ENCODE measurements at places on chromosomes 2 and 18.

GRCh38 chr2:234712421-234712935, 215.6 kb upstream of the ARL4C start:
- peak; percentile 26 for DNase-seq

GRCh38 chr18:43863180-43863579, 585.9 kb upstream of the SYT4 start:
- DNase-seq = no peak

DNA sequence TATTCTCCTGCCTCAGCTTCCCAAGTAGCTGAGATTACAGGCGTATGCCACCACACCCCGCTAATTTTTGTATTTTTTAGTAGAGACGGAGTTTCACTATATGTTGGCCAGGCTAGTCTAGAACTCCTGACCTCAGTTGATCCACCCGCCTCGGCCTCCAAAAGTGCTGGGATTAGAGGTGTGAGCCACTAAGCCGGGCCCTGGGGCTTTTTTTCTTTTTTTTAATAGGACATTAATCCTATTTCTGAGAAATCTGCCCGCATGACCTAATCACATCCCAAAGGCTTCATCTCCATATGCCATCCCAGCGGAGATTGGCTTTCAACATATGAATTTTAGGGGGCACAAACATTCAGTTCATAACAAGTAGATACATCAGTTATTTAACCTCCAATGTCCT, 128.6 kb downstream of the CNTNAP5 start:
- DNase-seq = no peak

GRCh38 chr2:200403814-200404213, 97.3 kb downstream of the SPATS2L start:
- no peak for DNase-seq

GRCh38 chr2:223970343-223971128, 13.3 kb downstream of the MRPL44 start:
- peak; percentile 73 for DNase-seq

DNA sequence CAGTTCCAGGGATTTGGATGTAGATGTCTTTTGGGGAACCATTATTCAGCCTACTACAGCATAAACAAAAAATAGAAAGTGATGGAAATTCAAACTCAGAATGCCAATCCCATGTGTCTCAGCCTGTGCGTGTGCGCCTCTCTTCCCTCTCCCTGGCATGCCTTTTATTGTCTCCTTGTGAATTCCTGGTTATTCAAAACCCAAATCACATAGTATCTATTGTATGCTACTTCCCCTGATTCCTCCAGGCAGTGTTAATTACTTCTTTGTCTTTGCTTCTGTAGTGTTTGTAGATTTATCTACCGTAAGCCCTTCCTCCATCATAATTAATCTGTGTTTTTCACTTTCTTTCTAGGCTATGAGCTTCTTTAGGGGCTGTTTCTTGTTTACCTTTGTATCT, 38.9 kb downstream of the RHBDD1 start:
- DNase-seq = no peak

GRCh38 chr18:71554686-71555085, 989.5 kb downstream of the CBLN2 start:
- DNase-seq = no peak

DNA sequence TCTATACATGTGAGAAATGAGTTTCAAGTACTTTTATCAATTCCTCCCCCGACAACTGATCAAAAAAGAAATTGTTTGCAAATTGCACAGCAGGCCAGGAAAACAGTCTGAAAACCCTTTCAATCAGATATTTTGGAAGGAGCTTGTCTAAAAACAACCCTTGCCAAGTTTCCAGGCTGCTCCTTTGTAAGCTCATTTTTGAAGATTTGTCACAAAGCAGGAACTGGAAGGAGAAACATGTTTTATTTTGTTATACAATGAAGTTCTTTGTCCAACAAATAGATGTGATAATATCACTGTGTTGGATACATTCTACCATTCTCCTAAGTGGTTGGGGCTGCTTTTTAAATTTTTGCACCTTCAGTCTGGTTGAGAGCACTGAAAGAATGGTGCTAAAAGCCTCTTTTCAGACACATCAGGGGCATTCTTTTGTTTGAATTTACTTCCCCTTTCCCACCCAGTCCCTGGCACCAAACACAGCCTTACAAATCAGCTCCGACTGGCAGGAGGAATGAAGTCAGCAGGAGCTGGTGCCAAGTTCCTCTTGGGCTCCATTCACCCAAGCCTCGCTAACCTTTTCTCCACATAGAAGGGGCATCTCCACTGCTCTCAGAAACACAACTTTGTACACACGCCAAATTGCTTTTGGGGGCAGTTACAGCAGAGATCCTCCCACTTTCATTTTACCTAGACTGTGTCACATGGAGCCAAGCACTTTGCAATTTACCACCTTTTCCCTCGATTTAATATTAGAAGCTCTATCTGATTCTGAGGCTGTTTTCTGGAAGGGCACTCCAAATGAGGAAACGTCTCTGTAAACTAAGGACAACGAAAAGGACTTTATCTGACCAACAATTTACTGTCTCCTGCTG, 88.0 kb downstream of the C1D start:
- DNase-seq = no peak

GRCh38 chr2:111031546-111032478, 88.9 kb upstream of the BCL2L11 start:
- no peak for DNase-seq

DNA sequence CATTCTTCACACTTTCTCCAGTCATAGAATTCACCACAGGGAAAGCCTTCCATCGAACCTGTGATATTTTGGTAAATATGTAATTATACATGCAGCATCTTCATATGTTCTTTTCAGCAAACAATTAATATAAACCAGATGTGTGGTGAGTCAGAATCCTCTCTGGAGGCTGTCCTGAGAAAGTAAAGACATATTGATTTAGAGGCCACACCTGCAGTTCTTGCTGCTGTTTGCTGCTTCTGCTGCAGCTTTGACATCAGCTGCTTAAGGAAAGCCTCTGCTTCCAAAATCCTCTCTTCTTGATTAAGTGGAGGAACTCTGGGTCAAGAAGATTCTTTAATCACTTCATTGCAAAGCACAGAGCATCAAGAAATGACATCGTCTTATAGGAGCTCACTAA, 568.8 kb upstream of the ZEB2 start:
- no peak for DNase-seq

GRCh38 chr2:28904802-28905457, 10.5 kb downstream of the WDR43 start:
- peak; percentile 43 for DNase-seq

- DNase-seq = peak; percentile 72
Observed at GRCh38 chr18:76363436-76364120, 131.5 kb downstream of the ZNF516 start.

GRCh38 chr2:120772261-120772660, 36.6 kb downstream of the GLI2 start:
- peak; percentile 88 for DNase-seq

- no peak for DNase-seq
Observed at GRCh38 chr18:62279561-62279960, 45.5 kb upstream of the TNFRSF11A start.

DNA sequence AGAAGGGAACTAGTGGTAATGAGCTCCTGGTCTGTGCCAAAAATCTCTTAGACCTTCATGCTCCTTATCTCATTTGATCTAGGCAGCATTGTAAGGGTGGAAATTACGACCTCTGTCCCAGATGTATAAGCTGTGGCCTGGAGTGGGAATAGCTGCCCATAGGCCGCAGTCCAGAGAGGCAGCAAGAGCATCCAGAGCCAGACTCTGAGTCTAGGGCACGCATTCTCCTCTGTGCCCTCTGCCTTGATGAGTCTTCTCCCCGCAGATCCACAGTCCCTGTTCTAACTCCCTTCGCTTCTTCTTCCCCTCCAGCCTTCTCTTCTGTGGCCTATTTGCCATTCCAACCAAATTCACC, 304.6 kb downstream of the MYCN start:
- DNase-seq = no peak

DNA sequence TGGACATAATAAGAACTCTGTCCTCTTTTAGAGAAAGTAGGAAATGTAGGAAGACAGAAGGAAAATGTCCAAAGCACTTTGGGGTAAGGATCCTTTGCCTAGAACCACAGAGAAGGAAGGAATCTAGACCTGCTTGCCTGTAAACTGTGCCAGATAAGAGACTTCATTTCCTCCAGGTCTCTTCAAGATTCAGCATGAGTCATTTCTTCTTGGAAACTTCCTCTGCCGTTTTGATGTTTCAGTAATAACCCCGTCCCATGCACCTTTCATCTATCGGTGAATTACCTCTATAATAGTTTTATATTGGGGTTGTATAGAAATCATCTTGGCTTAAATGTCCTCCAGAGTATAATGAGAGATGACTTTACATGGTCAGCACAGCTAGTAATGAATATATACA, 63.2 kb upstream of the LRATD1 start:
- DNase-seq = no peak

DNA sequence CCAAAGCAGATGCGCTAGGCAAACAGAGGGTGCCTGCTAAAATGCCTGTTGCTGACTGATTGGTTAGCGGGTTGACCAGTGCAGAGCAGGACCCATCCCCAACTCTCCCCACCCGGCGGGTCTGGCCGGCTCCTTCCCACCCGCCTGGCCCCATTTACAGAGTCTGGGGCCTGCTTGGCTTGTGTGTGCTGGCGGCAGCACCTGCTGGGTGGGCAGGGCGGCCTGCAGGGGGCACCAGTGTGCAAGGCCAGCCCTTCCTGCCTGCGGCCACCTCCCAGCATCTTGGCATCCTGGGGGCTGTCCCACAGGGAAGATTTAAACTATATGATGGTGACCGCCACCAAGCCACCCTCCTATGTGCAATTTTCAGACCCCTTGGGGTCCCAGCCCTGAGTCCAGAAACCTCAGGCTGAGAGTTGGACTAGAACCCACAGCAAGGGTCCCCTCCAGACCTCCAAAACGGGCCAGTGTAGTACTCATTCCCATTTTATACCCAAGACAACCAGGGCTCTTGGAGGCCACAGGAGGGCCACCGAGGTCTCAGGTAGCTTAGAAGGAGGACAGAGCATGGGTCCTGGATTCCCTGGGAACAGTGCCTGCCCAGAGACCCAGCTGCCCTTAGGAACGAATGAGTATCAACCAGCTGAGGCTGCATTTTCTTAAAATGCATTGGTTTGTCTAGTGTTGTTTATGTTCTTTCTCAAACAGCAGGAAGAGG, 173.6 kb downstream of the SMAD7 start:
- DNase-seq = peak; percentile 81

DNA sequence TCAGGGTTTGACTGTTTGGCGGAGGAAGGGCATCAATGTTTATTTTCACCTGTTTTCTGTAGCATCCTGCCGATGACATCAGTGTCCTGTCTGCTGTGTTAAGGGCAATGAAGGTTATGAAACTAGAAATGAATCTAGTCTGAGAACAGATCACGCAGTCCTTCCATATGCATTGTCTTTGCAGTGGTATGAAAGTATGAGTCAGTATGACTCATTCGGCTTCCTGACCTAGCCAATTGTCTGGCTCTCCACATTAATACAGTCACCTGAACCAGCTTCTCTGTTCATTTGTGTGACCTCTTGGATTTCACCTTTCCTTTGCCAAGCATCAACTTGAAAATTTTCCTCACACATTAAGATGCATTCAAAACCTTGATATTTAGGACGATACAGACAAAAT, 353.8 kb downstream of the RND3 start:
- DNase-seq = peak; percentile 84

- DNase-seq = no peak
Observed at GRCh38 chr2:69545477-69545932, 98.0 kb downstream of the AAK1 start.

DNA sequence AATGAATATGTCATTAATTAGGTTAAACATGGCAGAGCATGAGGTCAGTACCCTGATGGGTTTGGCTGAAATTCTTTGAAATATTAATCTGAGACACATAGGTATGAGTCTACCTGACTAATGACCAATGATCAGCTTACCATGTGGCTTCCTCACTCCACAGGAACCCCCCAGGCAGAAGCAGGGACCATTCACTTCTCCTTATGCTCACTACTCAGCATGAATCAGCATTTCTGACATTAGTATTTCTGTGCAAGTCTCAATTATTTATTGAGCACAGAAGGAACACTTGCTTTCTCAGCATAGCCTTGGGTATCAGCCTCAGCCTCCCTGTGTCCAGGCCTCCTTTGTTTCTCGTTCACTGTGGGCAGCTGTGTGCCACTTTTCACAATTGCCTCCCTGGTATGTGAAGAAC, 9.3 kb upstream of the KCNE4 start:
- DNase-seq = peak; percentile 50

- DNase-seq = peak; percentile 33
Observed at GRCh38 chr18:55706898-55707297, 118.9 kb upstream of the TCF4 start.

GRCh38 chr18:711310-711656, 1.1 kb downstream of the ENOSF1 start:
- DNase-seq = no peak

DNA sequence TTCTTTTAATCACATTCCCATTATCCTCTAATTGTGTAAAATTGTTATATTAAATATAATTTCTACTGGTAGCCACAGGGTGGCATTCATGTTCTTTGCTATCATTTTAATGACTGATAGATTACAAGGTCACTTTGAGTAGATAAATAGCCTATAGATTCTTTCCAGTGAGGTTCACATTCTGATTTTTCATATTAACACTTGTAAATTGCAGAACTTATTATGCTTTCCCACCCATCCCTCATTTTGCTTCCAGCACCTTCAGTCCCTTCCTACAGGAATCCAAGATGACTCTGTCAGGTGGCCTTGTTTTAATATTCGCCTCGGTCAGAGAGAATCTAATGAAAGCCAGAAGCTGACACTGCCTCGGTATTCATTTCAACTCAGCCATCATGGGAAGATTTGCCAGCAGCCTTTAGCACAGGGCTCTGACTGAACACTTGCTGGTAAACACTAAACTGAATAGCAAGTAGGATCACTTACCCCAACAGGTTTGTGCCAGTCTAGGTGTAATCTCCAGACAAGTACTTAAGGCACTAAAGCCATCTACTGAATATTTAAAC, 101.2 kb upstream of the FSHR start:
- no peak for DNase-seq

- DNase-seq = peak; percentile 62
Observed at GRCh38 chr2:109611467-109612095, 2.2 kb downstream of the SEPTIN10 start.

DNA sequence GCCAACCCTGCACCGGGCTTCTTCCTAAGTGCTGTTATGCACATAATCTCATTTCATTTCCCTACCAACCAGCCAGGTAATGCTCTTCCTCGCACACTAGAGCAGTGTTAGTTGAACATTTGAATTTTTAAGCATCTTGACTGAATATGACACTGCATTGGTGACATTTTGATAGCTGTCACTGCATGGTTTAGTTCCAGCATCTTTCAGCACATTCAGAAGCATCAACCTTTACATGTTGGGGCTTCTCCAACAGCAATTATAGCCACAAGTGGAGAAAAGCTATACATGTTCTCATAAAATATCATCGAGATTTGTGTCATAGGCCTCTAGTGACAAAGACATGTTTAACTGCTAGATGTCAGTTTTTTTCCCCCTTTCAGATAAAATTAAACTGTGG, 230.1 kb upstream of the FOSL2 start:
- no peak for DNase-seq

GRCh38 chr2:110807522-110807921, 75.1 kb downstream of the ACOXL start:
- no peak for DNase-seq
